Heart left ventricle (tissue), 16 donors: ENCODE measurements at places on chromosomes 6 and 20.

- no peak overlapping the region for H3K4me3 ChIP-seq
- H3K4me1 ChIP-seq = no peaks in the 10 kb centered on the region
- no peak overlapping the region for H3K27ac ChIP-seq
- no peaks in the 10 kb centered on the region for H3K36me3 ChIP-seq
These were observed 62.4 kb downstream of the PRSS35 start for GRCh38 chr6:83574783-83575182.

GRCh38 chr6:67717281-67717680 is 917.8 kb upstream of the ADGRB3 start:
- H3K27me3 ChIP-seq = no peaks in the 10 kb centered on the region
- no peak overlapping the region for H3K4me3 ChIP-seq
- H3K36me3 ChIP-seq = no peaks in the 10 kb centered on the region
- H3K27ac ChIP-seq = no peak overlapping the region
- H3K4me1 ChIP-seq = no peaks in the 10 kb centered on the region

DNA sequence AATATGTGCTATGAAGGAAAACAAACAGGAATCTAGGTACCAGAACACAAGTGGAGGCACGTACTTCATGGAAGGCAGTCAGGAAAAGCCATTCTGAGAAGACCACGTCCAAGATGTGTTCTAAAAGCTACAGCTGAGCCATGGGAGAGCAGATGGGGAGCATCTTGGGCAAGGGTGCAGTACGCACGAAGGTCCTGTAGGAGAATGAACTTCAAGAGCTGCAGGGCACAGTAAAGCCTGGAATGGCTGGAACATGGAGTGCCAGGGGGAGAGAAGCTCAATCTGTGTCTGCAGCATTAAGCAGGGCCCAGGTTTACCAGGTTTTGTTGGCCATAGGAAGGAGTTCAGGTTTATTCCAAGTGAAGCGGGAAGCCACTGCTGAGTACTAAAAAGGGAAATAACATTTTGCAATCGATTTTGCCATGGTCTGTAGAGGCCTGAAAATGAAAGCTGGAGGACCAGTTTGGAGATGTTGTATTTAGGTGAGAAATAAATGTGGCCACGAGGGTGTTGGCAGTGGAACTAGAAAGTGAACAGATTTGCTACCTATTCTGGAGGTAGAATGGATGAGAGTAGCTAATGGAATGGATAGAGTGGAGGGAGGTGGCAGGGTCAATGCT is 29.9 kb downstream of the ADTRP start:
- H3K27me3 ChIP-seq = no peaks in the 10 kb centered on the region
- H3K4me3 ChIP-seq = no peak overlapping the region
- peaks cover 12% of the 10 kb centered on the region for H3K4me1 ChIP-seq
- no peak overlapping the region for H3K27ac ChIP-seq

DNA sequence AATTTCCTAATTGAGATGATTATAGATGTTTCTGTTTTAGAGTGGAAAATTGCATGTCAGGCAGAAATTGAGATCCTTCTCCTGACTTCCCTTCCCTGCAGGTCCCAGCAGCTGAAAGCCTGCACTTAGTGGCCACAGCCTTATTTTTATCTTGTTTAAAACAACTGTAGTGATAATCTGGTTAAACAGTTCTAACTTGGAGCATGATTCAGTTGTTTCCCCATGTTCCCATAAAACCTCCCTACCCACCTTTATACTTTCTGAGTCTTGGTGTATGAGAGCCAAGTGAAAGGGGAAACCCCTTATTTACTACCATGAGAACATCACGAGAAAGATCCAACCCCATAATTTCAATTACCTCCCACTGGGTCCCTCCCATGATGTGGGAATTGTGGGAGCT is 195.2 kb downstream of the SLC16A10 start:
- DNase-seq = no peak
- no peaks in the 10 kb centered on the region for H3K27me3 ChIP-seq

GRCh38 chr20:17644451-17644850 is 37.6 kb downstream of the RRBP1 start:
- H3K4me1 ChIP-seq = peaks cover 77% of the 10 kb centered on the region
- no peaks in the 10 kb centered on the region for H3K27me3 ChIP-seq
- H3K27ac ChIP-seq = peak overlapping the region; percentile 57
- H3K4me3 ChIP-seq = no peak overlapping the region
- DNase-seq = no peak
- H3K36me3 ChIP-seq = peaks cover 33% of the 10 kb centered on the region

- H3K27ac ChIP-seq = peak overlapping the region; percentile 39
- H3K4me1 ChIP-seq = no peaks in the 10 kb centered on the region
- no peak for DNase-seq
- no peak overlapping the region for H3K4me3 ChIP-seq
- no peaks in the 10 kb centered on the region for H3K27me3 ChIP-seq
These were observed 33.1 kb upstream of the MPC1 start for GRCh38 chr6:166415833-166416347.

GRCh38 chr20:35587436-35587835 is 28.2 kb upstream of the SPAG4 start:
- no peak overlapping the region for H3K4me3 ChIP-seq
- no peak overlapping the region for H3K27ac ChIP-seq
- H3K4me1 ChIP-seq = no peaks in the 10 kb centered on the region
- no peaks in the 10 kb centered on the region for H3K27me3 ChIP-seq
- no peak for DNase-seq

DNA sequence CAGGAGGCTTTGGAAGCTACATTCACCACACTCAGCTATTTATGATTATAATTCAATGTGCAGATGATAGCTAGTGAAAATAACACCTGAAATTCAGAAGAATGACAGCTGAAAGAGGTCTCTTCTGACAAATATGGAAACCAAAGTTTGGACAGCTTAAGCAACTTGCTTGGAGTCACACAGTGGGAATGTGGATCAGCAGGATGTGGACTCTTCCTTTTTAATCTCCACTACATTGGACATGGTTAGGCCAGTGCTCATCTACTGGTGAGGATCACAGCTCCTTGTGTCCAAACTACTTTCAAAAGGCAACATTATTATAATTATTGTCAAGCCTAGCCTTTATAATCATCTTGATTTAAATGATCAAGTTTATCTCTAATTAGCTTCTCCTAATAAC is 10.4 kb downstream of the TRAPPC3L start:
- no peak overlapping the region for H3K27ac ChIP-seq
- DNase-seq = no peak
- H3K4me1 ChIP-seq = no peaks in the 10 kb centered on the region
- no peak overlapping the region for H3K4me3 ChIP-seq

DNA sequence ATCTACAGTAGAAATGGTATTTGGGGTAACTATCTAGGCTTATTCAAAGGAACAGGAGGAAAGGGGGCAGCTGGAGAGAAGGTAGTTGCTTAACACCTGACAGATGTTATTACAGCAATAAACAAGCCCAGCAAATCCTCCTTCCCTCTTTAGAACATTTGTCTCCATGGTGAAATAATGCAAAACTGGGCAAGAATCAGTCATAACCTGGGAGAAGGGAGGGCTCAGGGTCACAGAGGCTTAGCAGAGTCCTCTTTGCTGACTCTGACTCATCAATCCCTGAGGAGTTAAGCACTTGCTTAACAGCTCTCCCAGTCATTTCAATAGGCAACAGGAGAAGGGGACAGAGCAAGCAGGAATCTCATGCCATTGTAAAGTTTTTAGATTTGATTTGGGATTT is 230.3 kb downstream of the IBTK start:
- H3K27me3 ChIP-seq = no peaks in the 10 kb centered on the region
- H3K36me3 ChIP-seq = no peaks in the 10 kb centered on the region
- no peak overlapping the region for H3K4me3 ChIP-seq
- DNase-seq = no peak

- H3K4me1 ChIP-seq = no peaks in the 10 kb centered on the region
- H3K27me3 ChIP-seq = no peaks in the 10 kb centered on the region
- no peak overlapping the region for H3K4me3 ChIP-seq
- no peak for DNase-seq
These were observed 1277.2 kb downstream of the GRIK2 start for GRCh38 chr6:102670735-102671134.

DNA sequence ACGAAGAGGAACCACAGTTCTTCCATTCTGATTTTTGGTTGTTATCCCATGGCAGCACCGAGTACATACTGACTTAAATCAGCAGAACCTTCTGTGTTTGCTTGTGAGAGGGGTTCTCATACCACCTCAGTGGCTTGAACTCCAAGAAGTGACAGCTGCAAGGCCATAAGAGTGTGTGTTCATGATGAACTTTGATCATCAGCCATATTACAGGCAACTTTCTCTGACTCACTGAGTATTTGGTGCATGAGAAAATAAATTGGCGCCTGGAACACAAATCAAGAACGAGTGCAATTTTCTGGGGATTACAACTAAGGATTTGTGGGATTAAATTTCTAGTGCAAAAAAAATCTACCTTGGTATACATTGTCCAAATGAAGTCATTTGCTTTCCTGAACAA is 68.9 kb downstream of the CYP39A1 start:
- H3K36me3 ChIP-seq = no peaks in the 10 kb centered on the region
- DNase-seq = no peak
- no peak overlapping the region for H3K4me3 ChIP-seq
- H3K27ac ChIP-seq = no peak overlapping the region

DNA sequence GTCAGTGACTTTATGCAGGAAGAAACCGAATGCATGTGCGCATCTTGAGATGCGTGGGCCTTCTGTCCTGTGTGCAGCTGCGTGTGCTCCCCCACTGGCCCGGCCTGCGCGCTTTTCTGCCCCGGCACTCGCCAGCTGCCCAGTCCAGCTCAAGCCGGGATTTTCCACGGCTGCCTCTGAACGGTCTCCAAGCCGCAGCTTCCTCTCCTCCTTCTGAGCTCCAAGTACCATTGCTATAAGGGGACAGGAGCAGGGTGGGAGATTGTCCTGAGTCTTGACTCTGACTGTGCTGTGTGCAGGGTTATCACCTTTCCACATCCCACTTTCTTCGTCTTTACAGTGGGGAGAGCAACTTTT is 302.8 kb downstream of the THBS2 start:
- H3K27me3 ChIP-seq = no peaks in the 10 kb centered on the region
- no peak overlapping the region for H3K4me3 ChIP-seq
- no peaks in the 10 kb centered on the region for H3K36me3 ChIP-seq
- H3K4me1 ChIP-seq = no peaks in the 10 kb centered on the region

- H3K36me3 ChIP-seq = no peaks in the 10 kb centered on the region
- no peak overlapping the region for H3K27ac ChIP-seq
- peaks cover 11% of the 10 kb centered on the region for H3K4me1 ChIP-seq
- no peaks in the 10 kb centered on the region for H3K27me3 ChIP-seq
- no peak overlapping the region for H3K4me3 ChIP-seq
These were observed 5.5 kb upstream of the GABRR1 start for GRCh38 chr6:89222712-89223039.

DNA sequence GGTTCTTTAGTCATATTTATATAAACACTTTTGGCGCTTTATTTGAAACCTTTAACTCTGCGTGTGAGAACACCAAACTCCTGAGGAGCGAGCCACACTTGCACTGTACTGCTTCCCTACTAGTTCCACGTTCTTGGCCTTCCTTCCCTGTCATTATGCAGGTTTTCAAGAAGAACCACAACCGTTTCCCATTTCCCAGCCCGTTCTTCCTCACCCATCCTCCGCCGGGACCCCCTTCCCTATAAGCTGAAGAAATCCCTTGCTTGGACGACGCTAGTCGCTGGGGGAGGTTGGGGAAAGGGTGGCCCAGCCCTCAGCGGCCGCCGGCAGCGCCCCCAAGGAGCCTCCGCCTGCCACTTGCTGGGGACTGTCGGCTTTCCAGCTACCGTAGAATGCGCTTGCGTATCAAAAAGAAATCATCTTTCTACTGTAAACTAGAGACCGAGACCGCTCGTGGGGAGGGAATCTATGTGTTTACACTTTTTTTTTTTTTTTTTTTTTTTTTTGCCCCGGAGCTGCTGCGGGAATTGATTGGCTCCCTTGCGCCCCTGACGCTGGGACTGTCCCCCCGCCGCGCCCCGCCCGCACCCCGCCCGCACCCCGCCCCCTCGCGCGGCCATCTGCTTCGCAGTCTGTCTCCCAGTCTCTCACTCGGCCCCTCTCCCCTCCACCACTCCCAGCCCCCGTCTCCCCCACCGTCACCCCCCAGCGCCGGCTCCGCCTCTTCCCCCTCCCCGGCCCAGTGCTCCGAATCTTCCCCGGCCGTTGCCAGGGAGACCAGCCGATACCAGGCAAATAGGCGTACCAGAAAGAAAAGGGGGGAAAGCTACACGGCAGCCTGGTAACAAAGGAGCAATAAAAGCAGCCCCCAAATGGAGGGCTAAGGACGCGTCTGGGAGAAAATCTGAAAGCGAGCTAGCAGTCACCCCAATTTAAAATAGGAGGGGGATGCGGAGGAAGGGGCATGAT is 2.3 kb upstream of the MARCKS start:
- peak overlapping the region; percentile 95 for H3K27ac ChIP-seq
- peak overlapping the region; percentile 71 for H3K4me3 ChIP-seq
- no peaks in the 10 kb centered on the region for H3K27me3 ChIP-seq
- H3K36me3 ChIP-seq = no peaks in the 10 kb centered on the region
- DNase-seq = peak; percentile 85
- H3K4me1 ChIP-seq = peaks cover 7% of the 10 kb centered on the region

DNA sequence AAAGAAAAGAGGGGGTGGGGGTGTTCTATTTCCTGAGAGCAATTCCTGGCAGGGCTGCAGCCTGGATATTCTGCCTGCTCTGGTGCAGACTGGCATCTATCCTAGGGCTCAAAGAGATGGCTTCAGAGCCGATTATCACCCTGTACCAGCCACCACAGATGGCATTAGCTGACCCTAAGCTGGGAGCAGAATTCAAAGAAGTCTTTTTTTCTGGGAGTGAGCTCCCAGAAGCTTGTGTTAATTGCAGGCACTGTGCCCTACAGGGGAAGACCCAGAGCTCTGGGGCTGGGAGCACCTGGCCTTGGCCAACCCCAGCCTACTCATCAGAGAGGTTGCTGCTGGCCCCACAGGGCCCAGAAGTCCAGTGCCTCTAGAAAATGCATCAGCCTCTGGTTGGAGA is 85.9 kb downstream of the PXDC1 start:
- no peaks in the 10 kb centered on the region for H3K36me3 ChIP-seq
- H3K27ac ChIP-seq = no peak overlapping the region
- H3K4me1 ChIP-seq = no peaks in the 10 kb centered on the region
- DNase-seq = no peak

DNA sequence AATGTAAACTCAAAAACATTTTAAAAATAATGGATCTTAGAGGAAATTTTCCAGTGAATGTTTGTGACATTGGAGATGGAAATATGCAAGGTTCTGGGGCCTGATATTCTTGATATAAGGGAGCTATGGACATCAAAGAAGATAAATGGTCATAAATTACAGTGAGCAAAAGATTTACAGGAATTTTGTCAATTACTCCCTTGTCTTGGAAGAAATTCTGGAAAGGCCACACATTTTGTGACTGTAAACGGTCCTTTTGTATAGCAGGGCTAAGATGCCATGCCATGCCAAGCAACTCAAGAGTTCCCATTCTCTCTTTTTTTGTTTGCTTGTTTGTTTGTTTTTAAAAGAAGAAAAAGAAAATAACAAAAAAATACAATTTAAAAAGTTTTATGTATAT is 1186.2 kb upstream of the CITED2 start:
- no peak overlapping the region for H3K4me3 ChIP-seq
- H3K27ac ChIP-seq = no peak overlapping the region
- no peaks in the 10 kb centered on the region for H3K4me1 ChIP-seq
- no peak for DNase-seq
